Stimulated activated memory B cell treated with anti-CD40 and anti-IgM and Interleukin-4, amounts not matched to agents 10 μg/mL and 1 μg/mL and 100 μg/mL, for 72 hours (primary cell): ENCODE measurements at places on chromosomes 12 and 14.
A peak's percentile ranks its signal among the peaks of the same experiment; 100 is the strongest.

DNA sequence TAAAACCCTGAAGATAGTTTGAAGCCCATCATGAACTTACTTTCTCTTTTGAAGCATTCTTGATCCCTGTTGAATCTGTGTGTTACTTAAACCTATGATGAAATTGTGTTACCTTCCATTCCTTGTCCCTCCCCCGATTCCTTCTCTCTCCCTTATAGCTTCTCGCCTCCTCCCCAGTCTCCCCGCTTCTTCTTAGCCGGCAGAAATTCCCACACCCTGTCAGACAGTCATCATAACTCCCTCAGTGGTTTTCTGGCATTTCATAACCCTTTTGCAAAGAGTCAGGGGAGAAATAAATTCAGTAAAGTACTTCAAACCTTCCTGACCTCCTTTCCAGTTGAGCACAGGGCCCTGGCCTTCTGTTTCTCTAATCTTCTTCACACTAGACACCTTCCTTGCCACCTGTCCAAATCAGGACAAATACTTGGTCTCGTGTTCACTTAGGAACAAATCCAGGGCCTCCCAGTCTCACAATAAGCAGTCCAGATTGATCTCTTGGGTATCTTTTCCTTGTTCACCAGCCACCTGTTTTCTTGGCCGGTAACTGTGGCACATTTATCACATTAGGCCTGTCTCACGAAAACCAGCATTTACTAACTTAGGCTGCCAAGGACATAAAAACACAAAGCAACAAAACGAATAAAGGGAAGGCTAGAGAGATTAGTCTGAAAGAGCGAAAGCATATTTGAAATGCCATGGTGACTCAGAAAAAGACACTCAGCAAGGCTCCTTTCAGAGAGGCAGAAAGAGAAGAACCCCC, 355.9 kb downstream of the TMTC2 start:
- ATAC-seq, result no peak

DNA sequence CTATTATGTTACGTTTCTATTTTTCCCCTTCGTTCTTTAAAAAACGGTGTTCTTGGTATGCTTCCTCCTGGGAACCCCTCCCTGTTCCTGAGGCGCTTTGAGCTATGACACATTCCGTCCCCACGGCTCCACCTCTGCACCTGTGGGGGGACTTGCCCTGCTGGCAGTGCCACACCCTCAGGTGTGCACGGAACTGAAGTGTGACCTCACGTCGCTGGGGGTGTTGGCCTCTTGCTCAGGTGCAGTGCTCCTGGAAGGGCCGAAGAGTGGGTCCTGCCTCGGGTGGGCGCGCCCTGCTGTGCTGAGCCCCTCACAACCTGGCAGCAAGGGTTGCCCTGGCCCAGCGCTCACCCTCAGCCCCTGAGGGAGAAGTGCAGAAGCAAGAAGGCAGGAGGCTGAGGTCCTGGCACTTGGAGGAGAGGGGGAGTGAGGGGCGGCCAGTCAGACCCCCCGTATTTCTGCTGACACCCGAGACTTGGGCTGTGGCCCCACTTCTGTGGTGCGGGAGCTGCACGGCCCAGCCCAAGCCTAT, 4.9 kb downstream of the AMN start:
- ATAC-seq, result no peak

GRCh38 chr12:119705182-119705581, 37.2 kb downstream of the PRKAB1 start:
- no peak for ATAC-seq

- ATAC-seq, result peak; percentile 34
These were observed 410.0 kb upstream of the CCDC196 start for GRCh38 chr14:66076176-66076575.

GRCh38 chr12:75933101-75933500, 98.5 kb downstream of the PHLDA1 start:
- ATAC-seq, result no peak

DNA sequence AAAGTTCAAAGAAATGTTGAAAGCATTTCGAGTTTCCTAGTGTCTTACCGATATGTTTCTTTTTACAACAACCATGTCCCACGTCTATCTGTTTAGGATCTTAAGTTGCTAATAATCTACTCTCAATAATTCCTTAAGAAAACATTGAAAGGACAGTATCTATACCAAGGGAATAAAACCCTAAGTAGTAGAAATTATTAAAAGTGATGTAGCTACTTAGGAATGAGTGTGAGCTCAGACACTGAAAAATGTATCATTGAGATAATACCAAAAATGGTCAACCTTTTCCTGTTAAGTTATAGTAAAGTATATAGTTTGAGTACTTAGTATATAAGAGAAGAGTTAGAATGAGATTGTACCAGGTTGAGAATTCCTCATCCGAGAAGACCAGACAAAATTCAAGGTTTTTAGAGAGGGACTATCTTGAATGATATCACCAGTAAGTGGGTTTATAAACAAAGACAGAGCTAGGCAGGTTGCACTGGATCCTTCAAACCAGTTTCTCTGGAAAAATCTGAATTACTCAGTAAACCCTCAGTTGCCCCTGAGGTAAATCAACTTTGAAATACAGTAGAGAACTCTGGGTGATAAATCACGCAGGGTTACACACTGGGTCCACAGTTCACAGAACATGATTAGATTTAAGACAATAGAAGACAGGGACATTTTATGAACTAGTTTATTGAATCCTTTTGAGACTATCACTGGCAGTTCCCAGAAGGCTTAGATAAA, 96.8 kb downstream of the ERGIC2 start:
- ATAC-seq, result no peak

GRCh38 chr14:105041841-105042765, 21.2 kb upstream of the CDCA4 start:
- ATAC-seq, result no peak

- ATAC-seq, result no peak
These were observed 5.1 kb downstream of the ARF6 start for GRCh38 chr14:49897965-49898364.

GRCh38 chr12:56634242-56634836, 4.2 kb upstream of the BAZ2A start:
- ATAC-seq, result no peak

DNA sequence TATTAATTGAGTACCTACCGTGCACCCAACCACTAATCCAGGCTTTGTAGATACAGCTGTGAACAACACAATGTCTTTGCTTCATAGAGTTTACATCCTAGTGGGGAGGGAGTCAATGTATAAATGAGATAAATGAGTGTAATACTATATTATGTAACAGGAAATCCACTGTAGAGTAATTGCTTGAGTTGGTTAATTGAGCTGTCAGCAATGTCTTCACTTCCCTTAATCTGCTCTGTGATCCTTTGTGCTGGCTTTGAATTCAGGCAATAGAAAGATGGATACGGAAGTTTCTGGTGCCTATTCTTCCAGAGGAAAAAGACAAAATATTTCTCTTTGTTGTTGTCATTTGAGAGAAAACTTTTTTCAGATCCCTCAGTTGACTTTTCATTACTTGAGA, 104.0 kb upstream of the SLC16A7 start:
- ATAC-seq, result no peak

- peak; percentile 72 for ATAC-seq
These were observed 23.9 kb downstream of the LRRK2 start for GRCh38 chr12:40248585-40249297.

- no peak for ATAC-seq
These were observed 60.7 kb upstream of the PYGL start for GRCh38 chr14:51004801-51005526.

GRCh38 chr12:49059299-49060171, 1.1 kb downstream of the KMT2D start:
- peak; percentile 31 for ATAC-seq

GRCh38 chr12:20063116-20063515, 305.2 kb upstream of the PDE3A start:
- ATAC-seq, result no peak

DNA sequence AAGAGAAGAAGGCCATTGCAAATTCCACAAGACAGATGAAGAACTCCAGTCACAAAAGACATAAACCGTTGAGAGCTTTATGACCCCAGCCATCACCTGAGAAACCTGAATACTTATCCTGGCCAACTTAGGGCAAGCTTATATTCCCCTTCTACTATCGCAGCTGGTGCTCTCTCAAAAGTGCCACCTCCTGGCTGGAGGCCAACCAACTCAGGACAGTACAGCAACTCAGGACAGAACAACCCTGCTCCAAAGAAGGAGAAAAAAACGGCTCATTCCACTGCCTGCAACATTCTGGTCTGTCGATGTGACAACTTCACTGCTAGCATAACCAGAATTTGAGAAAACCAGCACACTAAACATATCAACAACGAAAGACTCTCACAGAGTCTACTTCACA, 9.7 kb upstream of the KRT6B start:
- no peak for ATAC-seq

DNA sequence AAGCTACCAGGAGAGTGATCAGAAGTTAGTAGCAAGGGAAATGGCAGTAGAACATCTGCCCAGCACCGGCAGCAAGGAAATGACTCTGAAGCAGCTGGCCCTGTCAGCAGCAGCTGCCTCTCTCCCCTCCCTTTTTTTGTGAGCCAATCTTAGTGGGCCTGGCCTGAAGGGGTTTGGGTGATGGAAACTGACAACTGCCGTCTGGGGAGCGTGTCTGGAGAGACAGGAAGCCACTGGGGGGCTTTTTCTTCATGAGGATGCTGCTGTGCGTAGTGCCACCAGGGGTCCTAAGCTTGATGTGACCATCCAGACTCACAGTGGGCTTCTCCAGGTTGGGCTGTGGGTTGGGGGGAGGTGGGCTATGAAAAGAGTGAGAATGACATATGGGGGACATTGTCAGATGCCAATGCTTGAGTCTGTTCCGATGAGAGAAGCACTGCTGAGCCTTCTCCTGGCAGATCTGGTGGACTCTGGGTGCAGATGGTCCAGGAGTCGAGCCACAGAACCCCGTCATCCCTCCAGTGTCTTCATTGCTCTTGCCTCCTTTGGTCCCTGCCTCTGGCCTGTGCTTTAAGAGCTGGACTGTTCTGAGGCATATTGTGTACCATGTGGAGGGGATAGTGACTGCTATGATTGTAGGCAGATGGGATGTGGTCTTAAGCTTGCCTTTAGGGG, 87.6 kb upstream of the HIF1A start:
- ATAC-seq, result no peak

DNA sequence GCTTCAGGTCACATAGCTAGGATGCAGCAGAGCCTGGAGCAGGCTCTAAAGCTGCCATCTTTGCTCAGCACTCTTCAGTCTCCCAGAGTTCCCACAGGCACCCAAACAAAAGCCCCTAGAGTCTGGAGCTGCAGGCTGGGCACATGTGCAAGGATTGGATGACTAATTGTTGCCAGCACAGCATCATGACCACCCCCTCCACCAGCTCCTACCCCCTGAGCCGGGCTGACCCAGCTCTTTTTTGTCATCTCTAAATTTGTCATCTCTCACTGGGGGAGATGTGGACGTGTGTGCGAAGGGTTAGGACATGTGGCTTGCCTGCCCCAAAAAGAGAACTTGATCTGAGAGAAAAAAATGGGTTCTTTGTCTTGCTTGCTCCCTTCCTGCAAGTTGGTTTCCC, 4.3 kb upstream of the MMP19 start:
- peak; percentile 64 for ATAC-seq

DNA sequence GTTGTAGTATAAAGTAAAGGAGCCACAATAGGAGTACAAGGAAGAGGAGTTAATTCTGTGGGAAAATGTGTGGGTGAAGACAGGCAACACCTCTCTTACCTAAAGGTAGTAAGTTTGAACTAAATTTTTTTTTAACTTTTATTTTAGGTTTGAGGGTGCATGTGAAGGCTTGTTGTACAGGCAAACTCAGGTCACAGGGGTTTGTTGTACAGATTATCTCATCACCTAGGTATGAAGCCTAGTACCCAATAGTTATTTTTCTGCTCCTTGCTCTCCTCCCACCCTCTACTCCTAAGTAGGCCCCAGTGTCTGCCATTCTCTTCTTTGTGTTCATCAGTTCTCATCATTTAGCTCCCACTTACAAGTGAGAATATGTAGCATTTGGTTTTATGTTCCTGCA, 70.5 kb downstream of the DNAI7 start:
- no peak for ATAC-seq

GRCh38 chr12:101209319-101210302, at the start of gene SLC5A8:
TSS of gene SLC5A8 (minus strand) at chr12:101210238. CDS start at chr12:101209848, 390 bp downstream.
- no peak for ATAC-seq

GRCh38 chr12:110246636-110247339, 34.3 kb upstream of the ATP2A2 start:
- ATAC-seq, result no peak

GRCh38 chr12:75364919-75365318, 26.0 kb upstream of the GLIPR1L2 start:
- no peak for ATAC-seq

- ATAC-seq, result no peak
These were observed 85.5 kb downstream of the CACNA1C start for GRCh38 chr12:2138294-2138693.

- ATAC-seq, result peak; percentile 58
These were observed 330.2 kb downstream of the DPF3 start for GRCh38 chr14:72563676-72564075.

GRCh38 chr12:100164153-100164704, 21.6 kb upstream of the BLTP3B start:
- ATAC-seq, result no peak

- no peak for ATAC-seq
These were observed 31.8 kb upstream of the GNS start for GRCh38 chr12:64791036-64791435.

DNA sequence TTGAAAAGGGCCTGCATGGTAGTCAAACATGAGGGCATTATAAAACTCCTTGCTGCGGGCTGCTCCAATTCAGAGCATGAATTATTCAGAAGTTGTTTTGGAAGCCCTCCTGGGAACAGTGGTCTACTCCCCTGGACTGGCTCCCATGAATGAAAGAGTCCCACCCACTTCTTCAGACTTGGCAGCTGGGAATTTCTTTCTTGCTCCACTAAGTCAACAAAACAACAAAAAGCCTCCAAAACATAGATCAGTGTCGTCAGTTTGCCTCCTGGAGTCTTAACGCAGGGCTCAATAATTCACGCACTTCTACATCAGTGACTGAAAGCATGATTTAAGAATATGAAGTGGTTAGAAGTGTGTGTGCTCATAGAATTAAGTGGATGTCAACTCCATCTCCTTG, 37.9 kb downstream of the AKAP6 start:
- no peak for ATAC-seq

DNA sequence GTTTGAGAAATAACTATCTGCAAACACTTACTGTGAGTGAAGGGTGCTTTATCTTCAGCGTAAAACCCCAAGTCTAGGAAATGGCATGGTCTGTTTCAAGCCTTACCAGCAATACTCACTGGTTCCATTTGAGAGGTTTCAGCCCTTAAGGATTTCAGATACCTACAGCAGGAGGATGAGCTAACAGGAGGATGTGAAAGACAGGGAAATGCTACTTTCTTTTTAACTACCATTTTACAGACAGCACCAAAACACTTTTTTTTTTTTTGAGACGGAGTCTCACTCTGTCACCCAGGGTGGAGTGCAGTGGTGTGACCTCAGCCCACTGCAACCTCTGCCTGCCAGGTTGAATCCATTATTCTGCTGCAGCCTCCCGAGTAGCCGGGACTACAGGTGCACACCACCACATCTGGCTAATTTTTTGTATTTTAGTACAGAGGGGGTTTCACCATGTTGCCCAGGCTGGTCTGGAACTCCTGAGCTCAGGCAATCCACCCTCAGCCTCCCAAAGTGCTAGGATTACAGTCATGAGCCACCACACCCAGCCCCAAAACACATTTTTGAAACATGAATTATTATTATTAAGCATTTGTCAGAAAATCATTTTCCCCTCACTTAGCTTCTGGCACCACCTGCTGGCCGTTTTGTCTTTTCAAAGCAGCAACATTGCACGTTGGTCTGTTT, 4.6 kb downstream of the MTRFR start:
- ATAC-seq, result peak; percentile 3
